ENCODE measurements at places on chromosomes 6 and 20.
A peak's percentile ranks its signal among the peaks of the same experiment; 100 is the strongest.

DNA sequence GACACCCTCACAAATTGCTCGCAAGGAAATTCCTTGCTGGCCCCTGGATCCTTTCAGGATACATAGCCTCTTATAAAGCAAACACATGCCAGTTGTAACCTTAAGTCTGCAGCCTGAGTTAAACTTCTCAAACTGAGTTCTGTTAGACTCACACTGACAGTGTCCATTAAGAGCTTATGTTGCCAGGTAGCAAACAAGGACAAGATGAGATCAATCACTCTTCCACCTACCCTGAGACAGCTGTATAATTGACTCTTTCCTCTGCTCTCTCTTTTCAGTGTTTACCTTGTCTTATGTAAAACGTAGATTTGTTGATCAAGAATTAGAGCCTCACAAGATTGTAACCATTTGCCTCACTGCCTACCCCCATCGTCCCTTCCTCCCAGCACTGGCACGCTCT is 359.8 kb downstream of the EPM2A start:
- DNase-seq = no peak

DNA sequence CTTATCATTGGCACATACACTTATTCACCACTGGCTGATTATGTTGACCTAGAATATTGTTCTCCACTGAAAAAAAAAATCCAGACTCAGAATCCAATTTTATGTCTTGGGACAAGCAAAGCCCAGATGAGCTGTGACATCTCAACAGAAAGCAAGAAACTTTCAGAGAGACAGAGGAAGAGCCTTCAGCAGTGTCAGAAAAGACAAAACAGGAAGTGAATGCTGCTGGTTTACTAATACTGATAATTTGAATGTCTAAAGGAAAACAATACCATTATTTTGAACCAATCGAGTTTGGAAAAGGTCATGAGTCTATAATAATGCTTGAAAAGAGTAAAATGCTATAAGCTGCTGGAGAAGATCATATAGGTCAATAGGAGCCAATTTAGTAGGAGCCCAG is 179.8 kb upstream of the RIMS1 start:
- no peak for DNase-seq

- DNase-seq = no peak
Measured at GRCh38 chr6:138371452-138371711, 6.3 kb upstream of the SMIM28 start.

DNA sequence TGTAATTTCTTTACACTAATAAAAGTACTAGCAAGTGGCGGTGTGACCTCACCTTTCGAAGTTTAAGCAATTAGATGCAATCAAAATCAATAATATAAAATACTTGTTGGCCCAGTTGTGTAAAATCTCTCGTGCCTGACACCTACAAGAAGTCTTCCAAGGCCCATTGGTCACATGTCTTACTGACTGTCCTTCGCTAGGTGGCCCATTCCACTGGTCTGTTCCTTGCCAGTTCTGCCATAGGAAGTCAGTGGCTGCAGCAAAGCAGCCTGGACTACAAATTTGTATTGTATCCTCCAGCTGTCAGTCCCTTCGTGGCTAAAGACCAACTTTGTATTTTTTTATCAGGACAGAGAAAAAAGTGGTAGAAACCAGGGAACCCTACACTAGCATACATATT is 61.8 kb downstream of the CYB5R4 start:
- no peak for DNase-seq

GRCh38 chr6:73739096-73739495 is 43.1 kb downstream of the CD109 start:
- peak; percentile 66 for DNase-seq

- DNase-seq = no peak
Measured at GRCh38 chr6:4904461-4905025, 99.3 kb downstream of the RPP40 start.

GRCh38 chr6:148898376-148899014 is 151.7 kb downstream of the UST start:
- DNase-seq = no peak

- no peak for DNase-seq
Measured at GRCh38 chr6:20447581-20448132, 46.0 kb downstream of the E2F3 start.

GRCh38 chr6:108170332-108171290 is 4.8 kb downstream of the NR2E1 start:
- no peak for DNase-seq

DNA sequence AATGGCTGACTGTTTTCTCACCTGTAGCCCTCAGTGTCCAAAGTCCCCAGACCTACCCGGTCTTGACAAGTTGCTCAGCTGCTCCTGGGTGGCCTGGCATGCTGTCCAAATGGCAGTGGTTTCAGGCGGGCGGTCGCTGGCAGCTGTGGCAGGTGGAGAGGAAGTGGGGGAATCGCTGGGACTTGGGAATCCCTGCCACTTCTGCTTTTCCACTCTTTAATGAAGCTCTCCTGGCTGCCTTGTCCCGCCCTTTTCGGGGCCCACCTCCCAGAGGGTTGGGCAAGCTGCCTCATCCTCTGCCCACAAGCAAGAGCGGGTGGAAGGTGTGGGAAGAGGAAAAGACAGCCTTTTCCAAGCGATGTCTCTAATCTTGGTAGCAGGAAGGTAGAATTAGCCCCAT is at the start of gene OCSTAMP:
TSS of gene OCSTAMP (minus strand) at position 194 of the 400 bp plus-strand sequence. CDS start at position 100, 94 bp downstream.
- no peak for DNase-seq

DNA sequence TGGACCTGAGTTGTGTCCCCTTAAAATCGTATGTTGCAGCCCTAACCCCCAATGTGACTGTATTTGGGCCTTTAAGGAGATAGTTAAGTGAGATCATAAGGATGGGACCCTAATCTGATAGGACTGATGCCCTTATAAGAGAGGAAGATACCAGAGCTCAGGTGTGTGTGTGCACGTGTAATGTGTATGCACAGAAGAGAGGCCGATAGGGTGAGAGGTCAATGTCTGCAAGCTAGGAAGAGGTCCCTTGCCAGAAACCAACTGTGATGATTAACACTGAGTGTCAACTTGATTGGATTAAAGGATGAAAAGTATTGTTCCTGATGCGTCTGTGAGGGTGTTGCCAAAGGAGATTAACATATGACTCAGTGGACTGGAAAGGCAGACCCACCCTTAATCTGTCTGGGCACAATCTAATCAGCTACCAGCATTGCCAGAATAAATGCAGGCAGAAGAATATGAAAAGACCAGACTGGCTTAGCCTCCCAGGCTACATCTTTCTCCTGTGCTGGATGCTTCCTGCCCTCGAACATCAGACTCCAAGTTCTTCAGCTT is 299.8 kb downstream of the LRFN2 start:
- DNase-seq = no peak

DNA sequence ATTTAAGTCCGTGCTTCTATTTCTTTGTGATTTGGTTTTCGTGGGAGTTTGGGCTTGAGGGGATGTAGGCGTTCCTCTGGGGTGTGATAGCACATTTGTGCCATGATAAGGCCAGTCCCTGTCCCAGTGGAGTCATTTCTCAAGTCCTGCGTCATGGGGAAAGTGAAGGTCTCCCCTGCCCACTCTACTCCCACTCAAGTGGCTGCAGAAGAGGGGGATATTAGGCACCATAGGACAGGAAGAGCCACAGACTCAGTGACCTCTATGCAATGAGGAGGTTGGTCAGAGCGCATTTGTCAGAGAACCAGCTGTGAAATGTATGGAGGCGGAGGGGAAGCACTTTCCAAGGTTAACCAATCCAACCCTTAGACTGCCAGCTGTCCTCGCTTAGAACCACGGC is 51.9 kb upstream of the EDN1 start:
- no peak for DNase-seq

DNA sequence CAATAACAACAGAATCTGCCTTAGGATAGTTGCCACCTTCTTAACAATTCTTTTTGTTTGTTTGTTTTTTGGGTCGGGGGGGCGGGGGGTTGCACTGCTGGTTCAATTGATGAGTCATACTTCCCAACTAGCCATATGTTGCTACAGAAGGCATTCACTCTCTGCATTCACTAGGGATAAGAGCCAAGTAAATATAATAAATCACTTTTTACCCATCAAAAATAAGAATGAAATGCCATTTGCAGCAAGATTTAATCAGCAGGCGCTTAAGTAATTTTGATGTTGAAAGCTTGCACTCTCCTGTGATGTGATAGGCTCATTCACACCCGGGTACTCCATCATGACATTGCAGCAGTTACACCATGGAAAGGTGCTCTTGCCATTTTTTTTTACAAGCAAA is 209.8 kb downstream of the HIVEP2 start:
- no peak for DNase-seq

GRCh38 chr6:98653179-98653578 is 181.2 kb upstream of the POU3F2 start:
- DNase-seq = no peak

- no peak for DNase-seq
Measured at GRCh38 chr6:73696966-73697655, 1.1 kb downstream of the CD109 start.

GRCh38 chr6:132919045-132919860 is 104.9 kb downstream of the RPS12 start:
- DNase-seq = no peak

DNA sequence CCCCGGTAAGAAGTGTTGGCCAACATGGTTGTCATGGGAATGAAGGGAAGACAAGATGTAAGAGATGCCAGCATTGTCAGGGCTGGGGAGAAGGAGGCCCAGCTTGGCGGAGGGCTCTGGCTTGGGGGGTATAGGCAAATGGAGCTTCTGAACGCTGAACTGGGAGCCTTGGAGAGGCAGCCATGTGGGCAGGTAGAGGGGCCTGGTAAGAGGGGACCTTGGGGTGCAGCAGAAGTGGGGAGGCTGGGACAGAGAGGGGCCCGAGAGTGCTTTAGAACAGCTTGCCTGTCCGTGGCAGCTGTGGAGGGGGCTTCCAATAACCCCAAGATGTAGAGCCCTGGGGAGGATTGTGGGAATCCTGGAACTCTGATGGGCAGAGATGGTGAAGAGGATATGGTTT is 3.0 kb downstream of the SLC22A1 start:
- no peak for DNase-seq

- DNase-seq = no peak
Measured at GRCh38 chr6:27053738-27054137, 193.8 kb upstream of the PRSS16 start.

DNA sequence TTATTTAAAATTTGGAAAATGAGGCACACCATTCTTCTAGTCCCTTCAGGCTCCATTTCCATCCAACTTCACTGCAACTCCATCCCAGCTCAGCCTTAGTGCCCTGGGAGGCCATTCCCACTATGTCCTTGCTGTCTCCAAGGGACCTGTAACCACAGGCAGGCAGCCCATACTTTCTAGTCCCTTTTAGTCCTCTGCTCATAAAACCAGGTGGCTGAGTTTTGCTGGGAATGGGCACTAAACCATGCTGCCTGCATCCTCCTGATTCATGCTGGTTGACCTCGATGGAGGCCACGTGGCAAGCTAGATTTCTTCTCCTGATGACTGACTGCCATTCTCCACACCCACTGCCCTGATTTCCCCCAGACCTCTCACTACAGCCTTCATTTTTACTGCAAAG is 27.5 kb upstream of the MYMX start:
- no peak for DNase-seq

DNA sequence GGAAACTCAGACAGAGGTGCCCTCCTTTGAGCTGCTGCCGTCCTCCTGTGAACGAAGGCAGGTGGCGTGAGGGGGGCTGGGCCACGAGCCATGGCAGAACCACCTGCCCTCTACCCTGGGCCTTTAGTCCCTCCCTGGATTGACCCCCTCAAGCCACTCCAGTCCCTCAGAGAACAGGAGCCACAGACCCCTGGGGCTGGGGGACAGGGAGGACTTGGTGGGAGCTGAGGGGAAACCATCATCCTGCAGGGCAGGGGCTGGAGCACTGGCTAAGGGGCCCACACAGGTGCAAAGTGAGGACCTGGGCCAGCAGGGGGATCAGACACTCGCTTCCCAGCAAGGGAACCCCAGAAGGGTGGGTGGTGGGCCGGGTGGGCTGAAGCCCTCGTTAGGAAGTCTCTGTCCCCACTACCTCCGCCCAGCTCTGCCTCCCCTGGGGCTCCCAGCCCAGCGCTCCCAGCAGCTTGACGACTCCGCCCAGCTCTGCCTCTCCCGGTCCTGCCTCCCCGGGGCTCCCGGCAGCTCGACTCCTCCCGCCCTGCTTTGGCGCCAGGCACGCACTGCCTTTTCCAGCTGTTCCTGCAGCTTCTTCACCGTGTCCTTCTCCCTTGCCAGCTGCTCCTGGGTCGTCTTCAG is 44.4 kb downstream of the DSTN start:
- DNase-seq = no peak

DNA sequence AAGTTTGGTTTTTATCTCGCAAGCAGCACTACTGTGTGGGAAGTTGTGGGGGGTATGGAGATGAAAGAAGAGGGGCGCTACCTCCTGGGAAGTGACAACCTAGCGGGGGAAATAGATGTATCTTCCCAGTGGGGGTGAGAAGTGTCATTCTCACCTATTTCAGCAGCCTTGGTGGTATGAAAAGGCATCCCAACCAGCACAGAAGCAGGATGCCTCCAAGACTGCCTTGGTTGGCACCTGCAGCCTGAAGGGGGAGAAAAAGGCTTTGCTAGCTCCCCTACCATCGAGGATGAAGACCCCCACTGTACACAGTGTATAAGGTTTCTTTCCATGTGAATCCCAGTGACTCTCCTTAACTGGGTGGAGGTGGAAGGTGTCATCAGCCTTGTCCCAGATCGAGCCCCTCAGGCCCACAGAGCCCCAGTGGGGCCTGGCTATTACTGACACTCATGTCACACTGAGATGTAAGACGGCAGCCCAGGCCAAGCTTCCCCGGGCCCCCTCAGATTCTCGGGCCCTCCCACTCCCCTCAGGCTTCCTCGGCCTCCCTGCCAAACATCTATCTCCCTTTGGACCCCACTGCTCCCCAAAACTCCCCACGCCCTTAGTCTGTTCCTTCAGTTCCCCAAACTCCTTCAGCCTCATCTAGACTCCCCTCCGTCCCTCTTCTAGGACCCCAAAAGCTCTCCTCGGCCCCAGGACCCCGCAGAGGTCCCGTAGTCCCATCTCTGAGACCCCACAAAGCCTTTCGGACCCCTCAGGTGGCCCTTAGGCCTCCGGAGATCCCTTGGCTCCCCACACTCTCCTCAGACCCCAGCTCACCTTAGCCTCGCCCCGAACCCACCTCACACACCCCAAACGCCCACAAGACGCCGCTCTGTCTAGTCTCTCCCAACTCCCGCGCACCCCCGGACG is 688 bp downstream of the COMMD7 start:
- no peak for DNase-seq

DNA sequence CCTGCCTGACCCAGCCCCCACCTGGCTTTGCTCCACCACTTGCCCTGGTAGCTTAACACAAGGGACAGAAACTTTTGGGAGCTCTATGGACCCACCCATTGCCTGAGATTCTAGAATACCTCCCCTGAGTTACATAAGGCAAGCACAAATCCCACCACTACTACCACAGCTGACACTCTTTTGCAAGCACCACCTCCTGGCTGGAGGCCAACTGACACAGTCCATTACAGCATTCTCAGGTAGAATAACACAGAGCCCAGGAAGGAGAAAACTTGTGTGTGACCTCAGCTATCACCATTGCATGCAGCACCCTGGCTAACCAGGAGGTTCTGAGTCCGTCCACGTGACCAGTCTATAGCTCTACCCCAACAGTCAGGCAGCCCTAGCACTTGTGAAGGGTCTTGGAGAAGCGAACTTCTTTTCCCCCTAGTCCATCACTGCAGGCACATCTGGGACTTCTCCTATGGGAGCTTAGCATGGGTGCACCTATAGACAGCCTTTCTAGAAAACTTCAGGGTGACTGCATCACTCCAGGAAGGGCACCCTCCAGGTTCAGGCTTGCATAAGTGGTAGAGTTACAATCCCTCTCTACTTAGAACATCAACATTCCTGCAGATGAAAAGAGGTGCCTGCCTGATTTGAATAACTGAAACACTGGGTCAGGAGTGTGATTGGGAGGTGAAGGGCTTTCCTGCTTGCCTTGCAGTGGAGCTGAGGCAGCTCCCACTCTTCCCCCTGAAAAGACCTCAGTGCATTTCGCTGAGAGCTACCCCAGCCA is 30.1 kb downstream of the CITED2 start:
- DNase-seq = no peak
